Neural progenitor cell (in vitro differentiated cells): ENCODE measurements at places on chromosomes 16 and 17. TPM values are rescaled to one million over a fixed set of nuclear protein-coding genes. Genes with fewer than 3 reads are reported as not detected.

GRCh38 chr16:57113042-57113453 is 20.7 kb downstream of the CPNE2 start:
- no peaks in the 10 kb centered on the region for H3K36me3 ChIP-seq
- no peaks in the 10 kb centered on the region for H3K27me3 ChIP-seq
- H3K4me1 ChIP-seq, result peaks cover 16% of the 10 kb centered on the region
- no peak overlapping the region for H3K27ac ChIP-seq

DNA sequence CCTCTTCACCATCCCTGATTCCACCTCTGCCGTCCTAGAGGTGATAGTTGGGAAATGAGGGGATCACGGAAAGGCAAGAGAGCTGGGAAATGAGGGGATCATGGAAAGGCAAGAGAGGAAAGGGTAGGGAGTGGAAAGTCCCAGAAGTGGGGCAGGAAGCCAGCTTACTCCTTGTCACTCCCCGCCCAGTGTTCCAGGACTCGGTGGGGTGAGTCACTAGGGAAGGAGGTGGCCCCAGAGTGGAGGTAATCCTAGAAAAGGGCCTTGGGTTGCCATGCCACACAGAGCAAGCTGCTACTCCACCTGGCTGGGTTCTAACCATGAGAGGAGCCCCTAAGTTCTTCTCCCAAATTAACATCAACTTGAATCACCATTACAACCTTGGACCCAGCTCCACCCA is 14.8 kb downstream of the ALOXE3 start:
- no peak for DNase-seq
- peaks cover 14% of the 10 kb centered on the region for H3K27me3 ChIP-seq
- H3K36me3 ChIP-seq, result no peaks in the 10 kb centered on the region
- no peak overlapping the region for H3K4me3 ChIP-seq
- no peak overlapping the region for H3K27ac ChIP-seq
- no peaks in the 10 kb centered on the region for H3K4me1 ChIP-seq

DNA sequence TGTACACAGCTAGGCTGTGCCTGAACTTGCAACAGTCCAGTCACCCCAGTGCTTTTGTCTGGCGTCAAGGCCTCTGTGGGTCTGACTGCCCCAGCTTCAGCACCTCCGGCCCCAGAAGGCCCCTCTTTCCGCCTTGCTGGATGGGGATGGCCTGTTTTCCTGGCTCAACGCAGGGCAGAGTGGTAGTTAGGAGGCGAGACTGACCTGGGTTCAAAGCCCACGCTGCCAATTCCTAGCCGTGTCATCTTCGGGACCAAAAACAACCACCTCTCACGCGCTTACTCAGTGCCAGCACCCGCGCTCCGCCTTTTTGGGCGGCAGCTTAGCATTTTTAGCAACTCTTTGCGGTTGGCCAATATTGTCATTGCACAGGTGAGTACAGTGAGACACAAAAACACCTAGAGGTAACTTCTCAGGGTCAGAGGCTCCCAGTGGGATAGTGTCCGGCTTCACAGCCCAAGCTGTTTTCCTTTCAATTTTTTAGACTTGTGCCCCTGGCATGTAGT is 4.6 kb downstream of the MYBBP1A start:
- peaks cover 11% of the 10 kb centered on the region for H3K4me1 ChIP-seq
- H3K27ac ChIP-seq, result no peak overlapping the region
- no peak for DNase-seq
- H3K36me3 ChIP-seq, result no peaks in the 10 kb centered on the region
- no peak overlapping the region for H3K4me3 ChIP-seq
- H3K27me3 ChIP-seq, result no peaks in the 10 kb centered on the region

The KRTAP4-1 gene
- total RNA-seq, result 0.12 TPM in 1 of 2 replicates, not detected in the other

DNA sequence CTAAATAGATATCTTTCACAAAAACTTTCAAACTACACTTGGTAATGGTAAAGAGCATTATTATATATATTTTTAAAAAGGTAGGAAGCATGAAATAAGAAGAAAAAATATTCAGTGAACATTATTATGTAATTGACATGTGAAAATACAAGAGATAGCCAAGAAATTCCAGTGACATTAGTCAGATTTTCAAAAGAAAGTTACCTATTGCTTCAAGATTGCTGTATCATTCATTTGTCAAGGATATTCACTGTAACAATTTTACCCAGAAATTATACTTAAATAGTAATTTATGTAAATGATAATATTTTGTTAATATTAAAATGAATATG is 350.2 kb downstream of the KIF2B start:
- DNase-seq, result no peak
- no peak overlapping the region for H3K4me3 ChIP-seq
- H3K27ac ChIP-seq, result no peak overlapping the region
- H3K27me3 ChIP-seq, result no peaks in the 10 kb centered on the region

GRCh38 chr17:27551701-27552248 is 79.2 kb upstream of the LGALS9 start:
- no peaks in the 10 kb centered on the region for H3K36me3 ChIP-seq
- DNase-seq, result no peak
- H3K27me3 ChIP-seq, result no peaks in the 10 kb centered on the region
- no peak overlapping the region for H3K4me3 ChIP-seq

The CDH11 gene
- 98.5 and 167 TPM in 2 replicates for total RNA-seq

GRCh38 chr17:19273731-19274130 is 36.6 kb downstream of the EPN2 start:
- DNase-seq, result no peak
- H3K36me3 ChIP-seq, result no peaks in the 10 kb centered on the region
- H3K4me1 ChIP-seq, result peaks cover 26% of the 10 kb centered on the region
- H3K27ac ChIP-seq, result no peak overlapping the region
- H3K4me3 ChIP-seq, result no peak overlapping the region
- no peaks in the 10 kb centered on the region for H3K27me3 ChIP-seq

The TMIGD1 gene
- total RNA-seq, result not detected in 2 replicates

GRCh38 chr16:87003414-87003755 is 313.8 kb downstream of the C16orf95 start:
- no peaks in the 10 kb centered on the region for H3K4me1 ChIP-seq
- no peak overlapping the region for H3K27ac ChIP-seq
- no peaks in the 10 kb centered on the region for H3K27me3 ChIP-seq
- H3K36me3 ChIP-seq, result no peaks in the 10 kb centered on the region
- H3K4me3 ChIP-seq, result no peak overlapping the region
- no peak for DNase-seq

DNA sequence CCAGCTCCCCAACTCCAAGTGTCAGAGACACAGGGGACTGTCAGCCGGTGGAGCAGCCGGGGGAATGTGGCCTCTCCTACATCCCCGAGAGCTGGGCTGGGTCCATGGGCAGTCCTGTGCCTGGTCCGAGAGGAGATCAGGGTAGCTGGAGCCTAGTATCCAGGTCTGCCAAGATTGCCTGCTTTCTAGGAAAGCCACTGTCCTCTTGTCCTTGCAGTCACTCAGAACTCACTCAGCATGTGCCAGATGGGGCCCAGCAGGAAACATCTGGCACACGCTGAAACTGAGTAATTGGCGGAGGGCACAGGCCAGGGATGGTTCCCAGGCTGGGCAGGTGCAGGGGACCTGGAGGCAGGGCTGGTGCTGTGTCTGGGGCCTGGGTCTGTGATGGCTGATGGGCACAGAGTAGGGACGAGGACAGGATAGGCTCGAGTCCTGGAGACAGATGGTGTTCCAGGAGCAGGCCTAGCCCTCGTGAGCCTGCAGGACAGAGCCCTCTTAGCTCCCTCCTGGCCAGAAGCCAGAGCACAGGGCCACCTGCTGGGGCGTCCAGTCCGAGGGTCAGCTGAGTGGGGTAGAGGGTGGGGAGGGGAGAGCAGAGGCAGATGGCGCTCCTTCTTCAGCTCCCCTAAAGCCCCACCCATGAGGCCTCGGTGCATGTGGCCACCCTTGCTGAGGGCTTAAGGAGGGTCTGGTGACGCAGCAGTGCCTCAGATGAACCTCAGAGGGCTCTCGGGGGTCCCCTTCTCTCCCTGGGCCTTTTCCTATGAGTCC is 31.1 kb downstream of the ADCY7 start:
- no peaks in the 10 kb centered on the region for H3K36me3 ChIP-seq
- H3K4me1 ChIP-seq, result no peaks in the 10 kb centered on the region
- no peak overlapping the region for H3K4me3 ChIP-seq
- no peaks in the 10 kb centered on the region for H3K27me3 ChIP-seq
- H3K27ac ChIP-seq, result no peak overlapping the region
- no peak for DNase-seq

- no peak overlapping the region for H3K27ac ChIP-seq
- H3K36me3 ChIP-seq, result peaks cover 5% of the 10 kb centered on the region
- no peak for DNase-seq
- peaks cover 23% of the 10 kb centered on the region for H3K4me1 ChIP-seq
- H3K27me3 ChIP-seq, result peaks cover 20% of the 10 kb centered on the region
Observed at GRCh38 chr16:5932906-5933305, 835.3 kb upstream of the EEF2KMT start.

- no peaks in the 10 kb centered on the region for H3K36me3 ChIP-seq
- DNase-seq, result peak; percentile 84
- no peak overlapping the region for H3K27ac ChIP-seq
- no peaks in the 10 kb centered on the region for H3K27me3 ChIP-seq
- no peak overlapping the region for H3K4me3 ChIP-seq
Observed at GRCh38 chr17:75848523-75849278, 4.5 kb upstream of the UNC13D start.
